ENCODE measurements at places on chromosomes 4 and X.

- DNase-seq = no peak
Observed at GRCh38 chrX:10280071-10280470, 123.3 kb downstream of the CLCN4 start.

GRCh38 chr4:66331761-66332160 lies 661.5 kb upstream of the EPHA5 start:
- no peak for DNase-seq

DNA sequence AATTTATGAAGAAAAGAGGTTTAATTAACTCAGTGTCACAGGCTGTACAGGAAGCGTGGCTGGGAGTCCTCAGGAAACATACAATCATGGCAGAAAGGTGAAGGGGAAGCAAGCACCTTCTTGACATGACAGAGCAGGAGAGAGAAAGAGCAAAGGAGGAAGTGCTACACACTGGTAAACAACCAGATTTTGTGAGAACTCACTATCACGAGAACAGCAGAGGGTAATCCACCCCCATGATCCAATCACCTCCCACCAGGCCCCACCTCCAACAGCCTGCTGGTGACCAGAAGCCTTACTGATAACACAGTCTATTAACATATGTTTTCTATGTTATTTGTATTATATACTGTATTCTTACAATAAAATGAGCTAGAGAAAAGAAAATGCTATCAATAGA lies 254.8 kb downstream of the PCDH10 start:
- no peak for DNase-seq

DNA sequence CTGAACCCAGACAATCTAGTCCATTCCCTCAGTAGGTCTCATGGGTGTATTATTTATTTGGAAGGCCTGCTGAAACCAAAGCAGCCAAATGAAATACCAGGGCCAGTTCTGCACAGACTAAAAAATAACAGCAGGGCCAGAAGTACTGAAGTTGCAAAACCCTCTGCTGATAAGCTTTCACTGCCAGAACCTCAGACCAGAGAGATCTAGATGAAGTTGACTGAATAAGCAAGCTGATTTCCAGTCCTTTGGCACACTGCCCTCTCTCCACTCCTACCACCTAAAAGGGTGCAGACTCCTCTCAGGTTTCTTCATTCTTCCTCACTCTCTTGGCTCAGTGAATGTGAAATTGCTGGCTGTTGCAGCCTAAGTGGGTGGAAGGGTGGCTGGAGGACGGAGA lies 276.7 kb upstream of the KLF3 start:
- DNase-seq = no peak

GRCh38 chr4:128468123-128468989 lies 180.7 kb upstream of the PGRMC2 start:
- no peak for DNase-seq

- no peak for DNase-seq
Observed at GRCh38 chr4:106718548-106718947, 317.6 kb downstream of the DKK2 start.

DNA sequence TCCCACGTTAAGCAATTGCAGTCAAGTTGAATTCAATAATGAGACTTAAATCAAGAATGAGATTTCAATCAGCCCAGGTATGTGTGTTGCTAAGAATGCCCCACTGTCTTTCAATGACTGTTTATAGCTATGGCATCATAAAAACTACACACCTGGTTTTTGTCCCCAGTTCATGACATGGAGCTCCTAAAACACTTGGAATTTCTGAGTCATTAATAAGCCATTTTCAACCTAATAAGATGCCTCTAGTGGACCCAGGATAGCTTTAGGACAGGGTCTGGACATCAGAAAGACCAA lies 72.7 kb upstream of the STS start:
- no peak for DNase-seq

DNA sequence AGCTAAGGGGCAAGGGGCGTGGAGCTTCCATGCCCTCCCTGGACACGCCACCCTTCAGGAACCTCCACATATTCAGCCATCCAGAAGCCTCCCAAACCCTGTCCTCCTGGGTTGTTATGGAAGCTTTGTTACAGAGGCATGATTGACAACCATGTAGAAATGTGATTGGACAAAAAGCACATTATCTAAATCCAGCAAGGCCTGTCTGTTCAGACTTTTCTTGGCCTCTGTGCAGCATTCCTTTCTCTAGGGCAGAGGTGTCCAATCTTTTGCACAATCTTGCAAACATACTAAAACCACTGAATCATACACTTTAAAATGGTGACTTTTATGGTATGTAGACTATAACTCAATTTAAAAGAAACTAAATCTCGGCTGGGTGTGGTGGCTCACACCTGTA lies 12.7 kb downstream of the STEEP1 start:
- DNase-seq = no peak

GRCh38 chrX:9880237-9880636 lies 86.9 kb upstream of the CLDN34 start:
- DNase-seq = no peak

DNA sequence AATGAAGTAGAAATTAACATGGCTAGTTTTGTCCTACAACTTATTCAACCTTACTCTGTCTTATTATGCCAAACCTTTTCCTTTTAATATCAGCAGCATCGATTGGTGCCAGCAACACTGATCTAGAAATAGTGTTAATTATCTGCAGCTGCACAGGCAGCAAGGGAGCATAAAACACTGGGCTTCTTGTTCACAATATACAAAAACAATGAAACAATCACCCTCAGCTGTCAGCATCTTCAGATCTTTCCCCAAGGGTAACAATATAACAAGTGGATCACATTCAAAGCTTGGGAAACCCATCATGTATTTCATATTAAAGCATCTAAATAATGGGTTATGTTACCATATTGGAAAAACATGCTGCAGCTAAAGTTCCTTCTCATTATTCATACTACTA lies 238.1 kb downstream of the SPOCK3 start:
- no peak for DNase-seq

- DNase-seq = no peak
Observed at GRCh38 chrX:100926453-100926852, 2.3 kb downstream of the XKRX start.

- DNase-seq = no peak
Observed at GRCh38 chrX:3699821-3700381, 13.5 kb downstream of the PRKX start.

GRCh38 chr4:101290654-101291053 lies 56.7 kb downstream of the PPP3CA start:
- DNase-seq = no peak

DNA sequence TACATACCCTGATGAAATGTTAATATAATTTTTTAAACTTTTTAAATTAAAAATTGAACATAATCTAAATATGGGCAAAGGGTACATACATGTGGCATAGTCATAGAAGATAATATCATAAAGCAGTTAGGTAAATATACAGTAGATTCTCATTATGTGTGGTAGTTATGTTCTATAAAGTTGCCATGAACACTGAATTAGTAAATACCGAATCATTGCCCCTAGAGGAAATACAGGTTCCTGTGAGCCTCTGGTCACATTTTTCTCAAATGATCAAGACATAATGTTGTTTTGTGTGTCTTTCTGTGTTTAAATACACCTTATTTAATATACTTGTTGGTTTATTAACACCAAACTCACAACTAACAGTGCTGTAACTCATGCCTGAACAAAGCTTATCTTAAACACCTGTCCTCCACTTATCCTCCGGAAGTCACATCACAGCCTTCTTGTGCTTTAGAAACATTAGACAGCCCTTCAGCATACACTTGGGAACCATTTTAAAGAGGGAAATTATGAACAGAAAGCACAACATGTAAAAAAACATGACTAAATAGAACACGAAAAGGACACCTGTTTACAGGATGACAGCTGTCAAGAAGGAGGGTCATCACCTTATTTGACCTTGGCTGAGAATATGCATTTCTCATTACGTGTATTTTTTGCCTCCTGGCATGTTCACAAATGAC lies 169.4 kb upstream of the NAP1L5 start:
- DNase-seq = no peak

GRCh38 chrX:134426281-134426680 lies 33.7 kb upstream of the HPRT1 start:
- DNase-seq = no peak

DNA sequence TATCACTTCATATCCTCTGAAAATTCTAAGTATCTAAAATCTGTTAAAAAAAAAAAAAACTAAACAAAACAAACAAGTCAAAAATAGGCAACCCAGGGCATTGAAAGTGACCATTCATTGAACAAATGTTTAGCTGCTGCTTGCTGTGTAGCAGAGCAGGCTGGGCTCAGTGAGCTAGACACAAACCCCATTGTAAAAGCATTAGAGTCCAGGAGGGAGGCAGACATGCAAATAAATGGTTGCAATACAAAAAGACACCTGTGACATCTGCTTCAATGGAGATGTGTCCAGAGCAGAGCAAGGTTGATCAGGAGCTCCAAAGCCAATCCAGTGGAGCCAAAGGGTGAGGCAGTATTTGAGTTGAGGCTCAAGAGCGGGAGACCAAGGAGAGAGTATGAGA lies 267.3 kb upstream of the GATB start:
- DNase-seq = no peak

- no peak for DNase-seq
Observed at GRCh38 chr4:117370944-117371668, 285.7 kb upstream of the TRAM1L1 start.

- no peak for DNase-seq
Observed at GRCh38 chrX:124145749-124146148, 184.2 kb downstream of the STAG2 start.

GRCh38 chr4:35760807-35761206 lies 483.5 kb downstream of the ARAP2 start:
- DNase-seq = no peak

- DNase-seq = no peak
Observed at GRCh38 chrX:10109695-10110094, 47.1 kb upstream of the CLCN4 start.

- no peak for DNase-seq
Observed at GRCh38 chr4:14768449-14768848, 233.8 kb upstream of the CPEB2 start.

- no peak for DNase-seq
Observed at GRCh38 chr4:28508636-28509035, 1648.0 kb downstream of the STIM2 start.

DNA sequence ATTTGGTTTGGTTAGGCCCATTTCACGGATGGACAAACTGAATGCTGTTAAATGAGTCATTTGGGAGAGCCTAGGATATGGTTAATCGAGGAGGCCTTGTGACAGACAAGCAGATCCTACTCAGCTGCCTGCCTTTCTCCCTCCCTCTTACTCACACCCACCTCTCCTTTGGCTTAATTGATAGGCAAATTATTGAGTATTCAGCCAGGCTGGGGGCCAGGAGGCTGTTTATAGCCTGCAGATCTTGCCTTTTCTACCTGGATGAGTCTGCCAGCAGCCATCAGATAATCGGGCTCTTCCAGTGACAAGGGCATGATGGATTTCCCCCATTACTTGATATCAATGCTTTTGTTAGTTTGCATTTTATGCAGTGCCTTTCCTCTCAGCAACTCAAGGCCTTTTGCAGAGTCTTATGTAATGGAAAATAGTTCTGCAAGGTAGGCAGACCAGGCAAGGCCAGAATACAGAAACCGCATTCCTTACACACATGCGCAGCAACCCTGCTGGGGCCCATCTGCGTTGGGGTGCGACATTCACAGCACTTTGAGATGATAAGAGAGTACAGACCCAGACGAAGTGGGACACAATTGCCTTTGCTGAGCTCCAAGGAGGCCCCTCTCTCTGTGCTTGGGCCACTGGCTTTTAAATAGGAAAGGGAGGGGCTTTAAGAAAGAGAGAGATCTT lies 96.2 kb upstream of the ATP6AP2 start:
- DNase-seq = no peak

GRCh38 chr4:76950052-76950955 lies 752 bp downstream of the SEPTIN11 start:
- DNase-seq = peak; percentile 74

DNA sequence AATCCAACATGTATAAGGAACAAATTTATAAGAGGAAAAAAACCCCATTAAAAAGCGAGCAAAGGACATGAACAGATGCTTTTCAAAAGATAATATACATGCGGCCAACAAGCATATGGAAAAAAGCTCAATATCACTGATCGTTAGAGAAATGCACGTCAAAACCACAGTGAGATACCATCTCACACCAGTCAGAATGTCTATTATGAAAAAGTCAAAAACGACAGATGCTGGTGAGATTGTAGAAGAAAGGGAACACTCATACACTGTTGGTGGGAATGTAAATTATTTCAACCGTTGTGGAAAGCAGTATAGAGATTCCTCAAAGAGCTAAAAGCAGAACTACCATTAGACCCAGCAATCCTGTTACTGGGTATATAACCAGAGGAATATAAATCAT lies 465.4 kb downstream of the TMA16 start:
- no peak for DNase-seq

GRCh38 chr4:13891544-13891939 lies 264.0 kb upstream of the BOD1L1 start:
- no peak for DNase-seq

DNA sequence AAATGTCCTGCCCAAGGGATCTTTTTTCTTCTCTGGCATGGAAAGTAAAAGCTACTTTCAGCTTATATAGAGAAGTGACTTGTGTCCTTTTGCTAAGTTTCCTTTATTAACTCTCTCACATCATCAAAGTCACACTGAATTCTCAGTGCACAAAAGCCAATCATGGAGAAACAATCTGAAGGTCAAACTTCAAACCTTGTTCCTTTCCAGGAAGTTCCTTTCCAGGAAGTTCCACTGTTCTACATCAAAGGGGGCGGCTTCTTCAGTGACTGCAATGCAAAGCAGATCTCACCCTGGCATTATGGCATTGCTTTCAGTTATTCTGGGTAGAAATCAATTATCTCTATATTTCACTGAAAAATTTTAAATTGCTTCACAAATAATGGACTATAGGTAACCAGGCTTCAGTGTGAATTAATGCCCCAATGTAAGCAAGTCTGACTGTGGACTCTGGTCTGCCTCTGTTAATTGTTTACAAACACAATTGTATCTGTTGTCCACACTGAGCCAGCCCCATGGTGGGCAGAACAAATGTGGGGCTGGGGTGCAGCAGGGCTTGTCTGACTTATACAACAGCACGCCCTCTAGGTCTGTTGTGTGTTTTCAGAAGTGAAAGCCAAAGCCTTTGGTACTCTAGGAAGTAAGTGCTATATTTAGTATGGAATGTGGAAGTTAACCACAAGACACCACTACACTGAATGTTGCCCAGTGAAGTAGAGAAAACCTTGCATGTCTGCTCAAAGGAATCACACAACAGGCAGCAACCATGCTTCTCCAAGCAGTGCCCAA lies 98.8 kb downstream of the CDS1 start:
- DNase-seq = peak; percentile 34

DNA sequence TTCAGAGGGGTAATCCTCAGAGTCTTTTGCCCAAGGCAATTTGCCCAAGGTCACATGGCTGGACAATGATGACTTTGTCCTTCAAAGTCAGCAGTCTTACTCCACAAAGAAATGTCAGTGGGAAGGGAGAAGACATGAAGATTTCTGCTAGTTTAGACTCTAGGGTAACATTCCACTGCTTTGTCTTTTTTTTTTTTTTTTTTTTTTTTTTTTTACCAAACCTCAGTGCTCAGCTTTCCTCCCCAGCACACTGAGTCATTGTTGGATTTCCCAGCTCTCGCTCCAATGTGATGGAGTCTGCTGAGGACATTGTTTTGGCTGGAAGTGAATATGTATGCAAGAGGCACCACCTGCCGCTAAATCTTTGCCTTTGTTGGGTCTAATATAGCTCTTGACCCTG lies 7.2 kb upstream of the C1QTNF7 start:
- no peak for DNase-seq
